ENCODE measurements at places on chromosomes 16 and 17.

DNA sequence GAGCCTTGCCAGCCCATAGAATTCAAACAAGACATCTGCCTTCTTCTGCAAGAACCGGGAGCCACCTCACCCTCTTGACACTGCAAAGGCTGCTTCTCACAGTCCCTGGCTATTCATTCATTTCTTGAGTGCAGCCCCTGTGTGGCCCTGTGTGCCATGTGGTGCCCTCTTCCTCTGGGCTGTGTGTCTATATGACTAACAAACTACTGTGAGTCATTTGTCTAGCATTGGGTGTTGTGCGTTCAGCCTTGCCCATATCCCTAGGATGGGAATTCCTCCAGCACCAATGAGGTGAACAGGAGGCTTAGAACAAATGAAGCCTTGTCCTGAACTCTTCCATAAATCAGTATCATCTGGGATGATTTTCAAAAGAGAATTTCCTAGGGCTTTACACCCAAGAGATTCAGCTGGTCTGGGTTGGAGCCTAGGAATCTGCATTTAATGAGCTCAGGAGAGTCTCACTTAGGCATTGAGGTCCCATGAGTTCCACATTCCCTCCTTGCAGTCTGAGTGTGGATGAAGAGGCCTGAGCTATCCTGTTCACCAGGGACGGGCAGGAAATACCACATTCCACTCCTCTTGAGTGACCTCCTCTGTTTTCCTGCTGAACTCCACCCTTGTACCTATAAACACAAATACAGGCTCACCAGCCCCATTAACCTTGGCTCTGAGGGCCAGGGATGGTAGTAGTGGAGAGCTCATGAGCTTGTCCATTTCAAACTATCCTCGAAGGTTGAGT is 308.7 kb upstream of the N4BP1 start:
- DNase-seq = no peak

GRCh38 chr16:314351-314750 is 31.4 kb downstream of the PDIA2 start:
- DNase-seq = no peak

DNA sequence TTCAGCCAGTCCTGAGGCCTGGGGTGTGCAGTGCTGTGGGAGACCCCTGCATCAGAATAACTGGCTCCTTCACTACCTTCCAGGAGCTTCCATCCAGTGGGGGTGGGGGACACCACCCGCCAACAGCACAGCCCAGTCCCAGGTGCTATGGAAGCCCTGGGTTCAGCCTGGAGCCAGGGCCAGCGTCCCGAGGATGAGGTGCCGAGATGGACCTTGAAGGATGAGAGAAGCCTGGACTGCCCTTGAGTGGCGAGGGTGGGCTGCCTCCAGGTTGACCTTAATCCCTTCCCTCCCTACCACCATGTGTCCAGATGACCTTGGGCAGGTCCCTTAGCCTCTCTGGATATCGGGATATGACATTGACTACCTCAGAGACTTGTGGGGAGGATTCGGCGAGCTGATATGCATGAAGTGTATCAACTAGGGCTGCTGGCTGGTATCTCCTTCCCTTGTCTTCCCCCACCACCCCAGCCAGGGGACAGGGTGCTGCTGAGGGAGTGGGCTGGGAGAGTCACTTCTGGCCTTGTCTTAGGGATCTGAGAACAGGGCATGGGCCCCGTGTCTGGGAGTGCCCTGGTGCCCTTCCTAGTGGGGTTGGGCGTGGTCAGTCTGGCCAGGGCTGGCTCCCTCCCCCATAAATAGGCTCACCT is 14.2 kb upstream of the LASP1NB start:
- DNase-seq = no peak

- DNase-seq = no peak
Observed at GRCh38 chr17:33929181-33929724, 325.8 kb upstream of the CCL2 start.

- DNase-seq = no peak
Observed at GRCh38 chr16:779561-779960, 8.6 kb downstream of the RPUSD1 start.

DNA sequence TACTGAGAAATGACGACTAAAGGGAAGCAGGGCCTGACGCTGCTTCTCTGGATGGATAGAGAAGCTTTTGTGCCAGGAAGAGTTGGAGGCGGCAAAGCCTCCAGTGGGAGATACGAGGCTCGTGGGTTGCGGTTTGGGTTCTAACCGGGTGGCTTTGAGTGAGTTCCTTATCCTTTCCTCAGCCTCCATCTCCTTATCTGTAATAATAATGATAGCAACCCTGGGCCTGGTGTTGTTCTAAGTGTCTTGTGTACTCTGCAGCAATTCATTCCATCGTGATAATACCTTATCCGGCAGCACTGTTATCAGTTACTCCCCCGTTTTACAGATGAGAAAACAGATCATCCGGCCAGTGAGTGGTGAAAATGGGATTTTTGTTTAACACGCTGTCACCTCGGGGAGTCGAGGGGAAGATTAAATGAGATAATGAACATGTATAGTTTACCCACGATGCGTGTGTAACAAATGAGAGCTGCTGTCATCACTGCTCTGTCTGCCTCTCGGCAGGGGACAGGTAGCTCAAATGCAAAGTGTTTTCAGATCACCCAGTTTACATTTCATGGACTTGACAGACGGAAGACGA is 52.0 kb upstream of the LHX1 start:
- no peak for DNase-seq

DNA sequence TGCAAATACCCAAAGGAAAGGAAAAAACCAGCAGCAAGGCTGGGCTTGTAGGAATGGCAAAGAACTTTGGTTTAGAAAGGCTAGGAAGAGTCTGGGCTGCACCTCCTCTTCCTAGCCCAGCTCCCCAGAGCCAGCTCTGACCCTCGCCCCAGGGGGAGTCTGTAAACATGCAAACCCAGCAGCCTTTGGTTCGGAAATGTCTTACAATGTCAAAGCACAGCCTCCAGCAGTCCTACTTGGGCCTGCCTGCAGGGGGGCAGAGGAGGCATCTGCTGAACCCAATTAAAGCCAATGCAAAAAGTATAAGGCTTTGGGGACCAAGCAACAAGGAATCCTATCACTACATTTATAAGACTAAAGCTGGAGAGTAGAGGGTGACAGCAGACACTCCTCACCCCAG is 5.0 kb upstream of the FTSJ3 start:
- no peak for DNase-seq

- no peak for DNase-seq
Observed at GRCh38 chr16:17591655-17592405, 121.1 kb upstream of the XYLT1 start.

GRCh38 chr17:16491131-16491702 is 776 bp downstream of the LRRC75A start:
- DNase-seq = no peak

DNA sequence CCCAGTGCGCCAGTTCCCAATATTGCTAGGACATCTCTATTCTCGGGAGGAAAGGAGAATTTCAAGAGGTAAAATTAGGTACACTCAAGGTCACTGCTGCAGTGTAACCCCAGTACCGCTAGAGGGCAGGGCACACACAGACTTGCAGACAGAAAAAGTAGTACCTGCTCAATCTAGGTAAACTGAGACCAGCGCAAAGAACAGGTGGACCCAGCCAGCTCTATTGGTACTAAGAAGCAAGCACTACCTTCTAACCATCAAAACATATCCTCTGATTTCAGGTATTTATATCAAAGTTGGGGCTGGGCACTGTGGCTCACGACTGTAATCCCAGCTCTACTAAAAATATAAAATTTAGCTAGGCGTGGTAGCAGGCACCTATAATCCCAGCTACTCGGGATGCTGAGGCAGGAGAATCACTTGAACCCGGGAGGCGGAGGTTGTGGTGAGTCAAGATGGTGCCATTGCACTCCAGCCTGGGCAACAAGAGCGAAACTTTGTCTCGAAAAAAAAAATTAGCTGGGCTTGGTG is 3.6 kb upstream of the WDR81 start:
- DNase-seq = peak; percentile 59

DNA sequence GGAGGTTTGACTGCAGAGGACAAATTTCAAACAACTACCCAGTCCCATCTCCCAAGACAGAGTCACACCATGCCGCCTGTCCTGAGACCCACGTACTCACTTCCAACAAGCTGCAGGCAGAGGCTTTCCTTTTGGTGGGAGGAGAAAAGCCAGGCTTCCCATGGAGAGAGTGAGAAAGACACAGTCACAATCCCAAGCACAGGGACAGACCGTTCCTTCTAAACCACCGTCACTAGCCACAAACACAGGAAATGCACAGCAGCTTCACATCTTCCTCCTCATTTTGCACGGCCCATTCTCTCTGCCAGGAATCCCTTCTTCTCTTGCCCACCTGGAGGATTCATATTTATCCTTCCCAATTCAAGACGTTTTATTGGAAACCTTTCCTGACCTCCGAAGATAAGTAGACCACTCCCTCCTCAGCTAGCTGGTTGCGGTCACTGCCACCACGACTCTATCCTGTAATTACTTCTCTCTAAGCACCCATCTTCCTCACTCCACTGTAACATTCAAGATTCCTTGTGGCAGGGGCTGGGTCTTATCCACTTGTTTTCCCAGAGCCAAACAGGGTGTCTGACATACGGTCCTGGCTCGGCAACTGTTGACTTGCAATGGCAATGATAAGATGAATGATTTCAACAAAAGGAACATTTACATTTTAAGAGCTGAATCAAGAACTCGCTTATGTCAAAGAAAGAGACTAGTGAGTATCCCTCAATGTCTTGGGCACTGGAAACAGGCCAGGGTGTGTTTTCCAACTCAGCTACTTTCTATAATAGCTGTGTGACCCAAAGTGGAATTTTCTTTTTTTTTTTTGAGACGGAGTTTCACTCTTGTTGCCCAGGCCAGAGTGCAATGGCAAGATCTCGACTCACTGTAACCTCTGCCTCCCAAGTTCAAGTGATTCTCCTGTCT is 87.6 kb downstream of the XYLT1 start:
- DNase-seq = no peak

GRCh38 chr17:27613433-27613832 is 17.6 kb upstream of the LGALS9 start:
- DNase-seq = no peak

DNA sequence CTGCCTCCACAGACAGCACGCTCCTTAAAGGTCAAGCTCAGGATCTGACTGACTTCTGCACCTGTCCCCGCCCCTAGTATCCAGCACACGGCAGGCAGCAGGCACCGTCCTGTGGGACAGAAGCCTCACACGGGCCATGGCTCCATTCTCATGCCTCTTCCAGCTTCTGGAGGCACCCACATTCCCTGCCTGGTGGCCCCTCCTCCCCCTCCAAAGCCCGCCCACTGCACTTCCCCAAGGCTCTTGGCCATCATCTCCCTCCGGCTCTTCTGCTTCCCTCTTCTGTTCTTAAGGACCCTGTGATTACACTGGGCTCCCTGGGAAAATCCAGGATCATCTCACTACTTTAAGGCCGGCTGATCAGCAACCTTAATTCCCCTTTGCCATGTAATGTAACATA is 3.5 kb downstream of the CANT1 start:
- DNase-seq = no peak

DNA sequence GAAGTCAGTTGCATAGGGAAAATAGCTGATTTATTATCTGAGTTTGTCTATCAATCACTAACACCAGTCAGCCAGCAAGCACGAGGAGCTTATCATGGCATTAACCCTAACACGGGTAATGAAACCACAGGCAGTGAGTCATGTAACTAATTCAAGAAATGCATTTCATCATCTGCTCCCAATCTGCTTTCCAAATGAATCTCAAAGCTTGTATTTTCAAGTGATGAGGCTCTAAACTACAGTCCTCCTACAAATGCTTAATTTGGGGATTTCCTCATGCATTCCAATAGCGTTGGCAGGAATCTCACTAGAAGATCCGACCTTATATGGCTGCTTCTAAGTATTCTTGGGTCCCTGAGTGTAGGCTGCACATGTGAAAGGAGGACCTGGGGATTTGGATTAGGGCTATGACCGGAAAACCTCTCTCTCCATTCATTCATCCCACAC is 118.4 kb upstream of the HSBP1 start:
- peak; percentile 53 for DNase-seq

GRCh38 chr16:67975321-67976105 is 4.8 kb downstream of the DPEP3 start:
- DNase-seq = no peak

DNA sequence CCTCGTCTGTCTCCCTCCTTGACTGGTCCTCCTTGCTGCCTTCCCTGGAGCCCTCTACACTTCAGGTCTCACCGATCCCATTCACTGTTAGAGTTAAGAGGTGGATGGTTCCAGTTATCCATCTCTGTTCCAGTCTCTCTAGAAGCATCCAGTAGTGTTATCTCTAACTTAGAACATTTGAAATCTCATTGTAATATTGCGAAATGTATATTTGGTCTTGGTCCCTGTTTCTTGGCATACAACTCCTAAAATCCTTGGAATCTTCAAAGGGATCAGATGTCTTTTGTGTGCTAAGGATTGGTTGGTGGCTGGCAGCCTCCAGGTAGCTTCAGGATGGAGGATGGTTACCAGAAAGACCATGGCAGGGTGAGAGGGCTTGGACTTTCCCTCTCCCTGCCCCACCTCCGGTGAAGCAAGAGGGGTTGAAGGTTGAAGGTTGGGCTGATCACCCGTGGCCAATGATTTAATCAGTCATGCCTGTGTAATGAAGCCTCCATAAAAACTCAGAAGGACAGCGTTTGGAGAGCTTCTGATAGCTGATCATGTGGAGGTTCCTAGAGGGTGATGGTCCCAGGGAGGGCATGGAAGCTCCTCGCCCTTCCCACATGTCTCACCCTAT is 59.1 kb downstream of the NTN1 start:
- no peak for DNase-seq

DNA sequence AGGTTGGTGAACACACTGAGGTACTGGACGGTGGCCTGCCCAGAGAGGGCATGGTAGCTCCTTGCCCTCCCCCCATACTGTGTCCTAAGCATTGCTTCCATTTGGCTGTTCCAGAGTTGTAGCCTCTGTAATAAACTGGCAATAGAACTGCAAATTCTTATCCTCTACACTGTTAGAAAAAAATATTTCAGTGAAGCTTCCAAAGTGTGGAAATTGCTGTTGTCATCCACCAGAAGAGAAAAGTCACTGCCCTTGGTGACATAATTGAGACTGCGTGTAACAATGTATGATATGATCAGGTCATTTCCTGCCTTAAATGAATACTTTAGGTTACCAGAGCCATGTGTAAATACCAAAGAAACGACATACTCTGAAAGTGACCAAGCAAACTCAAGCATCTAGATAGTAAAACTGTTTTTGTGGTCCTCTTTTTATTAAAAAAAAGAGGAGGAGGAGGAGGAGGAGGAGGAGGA is 65.9 kb downstream of the CEP95 start:
- DNase-seq = no peak

DNA sequence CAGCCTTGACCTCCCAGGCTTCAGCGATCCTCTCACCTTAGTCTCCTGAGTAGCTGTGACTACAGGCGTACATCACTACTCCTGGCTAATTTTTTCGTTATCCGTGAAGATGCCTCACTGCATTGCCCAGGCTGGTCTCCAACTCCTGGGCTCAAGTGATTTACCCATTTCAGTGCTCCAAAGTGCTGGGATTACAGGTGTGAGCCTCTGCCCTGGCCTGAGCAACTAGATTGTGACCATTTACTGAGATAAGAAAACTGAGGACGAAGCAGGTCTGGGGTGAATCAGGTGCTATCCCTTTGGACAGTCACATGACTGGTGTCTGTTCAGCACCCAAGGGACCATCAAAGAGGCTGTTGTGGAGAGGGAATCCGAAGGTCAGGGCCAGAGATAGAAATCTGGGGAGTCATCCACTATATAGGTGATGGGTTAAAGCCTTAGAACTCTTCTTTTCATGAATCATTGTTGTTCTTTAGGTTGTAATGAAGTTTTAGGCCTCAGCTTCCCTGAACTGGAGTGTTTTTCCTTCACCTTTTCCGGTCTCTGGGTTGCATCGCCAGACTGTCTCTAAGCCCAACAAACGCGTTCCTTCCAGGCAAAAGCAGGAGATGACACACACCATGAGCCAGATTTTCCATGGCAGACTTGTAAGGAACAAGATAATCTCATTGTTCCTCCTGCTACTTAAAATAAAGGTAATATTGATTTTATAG is 62.5 kb downstream of the FTO start:
- no peak for DNase-seq
